GM10248 (cell line): ENCODE measurements at places on chromosomes 7 and 10.

DNA sequence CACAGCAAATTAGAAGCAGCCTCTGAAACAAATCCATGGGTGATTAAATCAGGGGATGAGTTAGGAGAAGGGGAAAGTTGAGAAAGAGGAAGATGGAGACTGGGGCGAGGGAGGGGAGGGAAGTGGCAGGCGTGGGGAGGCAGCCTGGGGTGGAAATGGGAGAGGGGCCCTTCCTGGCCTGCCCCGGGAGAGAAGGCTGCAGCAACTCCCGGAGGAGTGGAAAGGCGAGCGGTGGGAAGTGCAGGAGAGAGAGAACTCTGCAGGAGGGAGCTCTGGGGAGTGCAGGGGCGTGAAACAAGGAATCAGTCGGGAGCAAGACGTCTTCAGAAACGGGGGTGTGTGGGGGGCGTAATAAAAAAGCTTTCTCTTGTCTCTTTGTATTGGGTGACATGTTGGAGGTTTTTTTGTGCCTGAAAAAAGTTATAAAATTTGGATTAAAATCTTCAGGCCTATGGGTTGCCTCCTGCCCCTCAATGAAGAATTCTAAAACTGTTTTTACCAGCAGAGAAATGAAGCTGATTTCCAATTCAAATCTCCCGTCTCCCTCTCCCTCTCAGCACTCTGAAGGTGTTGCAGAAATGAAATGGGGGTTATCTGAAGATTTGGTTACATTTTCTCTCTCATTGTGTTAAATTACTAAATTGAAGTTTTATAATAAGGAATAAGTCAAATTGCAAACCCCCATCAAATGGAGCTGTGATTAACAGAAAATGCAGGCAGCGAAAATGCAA is 4.7 kb upstream of the UNCX start:
- DNase-seq: no peak

DNA sequence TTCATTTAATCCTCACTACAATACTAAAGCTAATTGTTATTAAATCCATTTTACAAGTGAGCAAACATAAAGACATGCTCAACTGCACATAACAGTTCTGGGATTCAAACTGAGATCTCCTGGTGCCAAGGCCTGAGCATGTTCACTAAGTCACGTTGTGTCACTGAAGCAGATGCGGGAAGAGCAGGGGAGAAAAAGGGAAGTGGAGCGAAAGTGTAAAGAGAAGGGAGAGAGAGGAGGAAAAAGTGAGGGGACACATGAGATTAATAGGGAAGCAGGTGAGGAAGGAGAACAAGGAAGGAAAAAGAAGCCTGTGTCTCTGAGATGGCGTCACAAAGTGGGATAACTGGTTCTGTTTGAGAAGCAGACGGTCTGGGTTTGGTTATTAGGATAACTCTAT is 38.9 kb upstream of the KAT6B start:
- DNase-seq: no peak

DNA sequence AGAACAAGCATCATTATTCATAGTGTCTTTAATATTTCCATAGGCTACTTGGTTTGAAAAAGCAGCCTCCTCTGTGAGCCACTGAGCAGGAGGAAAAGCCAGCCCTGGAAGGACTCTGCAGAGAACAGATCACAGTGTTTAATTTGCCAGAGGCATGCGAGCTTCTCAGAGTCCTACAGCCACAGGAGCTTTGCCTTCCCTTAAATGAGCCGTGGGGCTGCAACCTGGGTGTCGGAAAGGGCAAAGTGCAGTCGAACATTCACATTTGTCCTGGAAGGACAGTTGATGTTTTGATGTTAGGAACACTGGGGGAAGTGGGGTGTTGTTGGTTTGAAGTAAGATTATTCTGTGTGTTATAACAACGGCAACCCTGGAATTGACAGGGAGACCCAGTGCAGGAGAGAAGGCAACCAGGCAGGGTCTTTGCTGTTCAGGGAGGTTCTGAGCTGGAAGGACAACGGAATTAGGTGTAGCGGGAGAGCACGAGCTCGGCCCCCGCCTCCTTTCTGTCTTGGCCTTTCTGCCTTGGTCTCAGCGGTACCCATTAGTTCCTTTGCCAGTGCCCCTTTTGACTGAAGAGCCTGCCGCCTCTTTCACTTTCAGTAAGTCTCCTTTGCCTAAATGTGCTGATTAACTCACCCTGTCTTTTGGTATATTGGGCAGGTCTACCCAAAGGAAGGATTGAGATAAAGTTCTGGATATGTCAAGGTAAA is 192.3 kb upstream of the PITRM1 start:
- no peak for DNase-seq

DNA sequence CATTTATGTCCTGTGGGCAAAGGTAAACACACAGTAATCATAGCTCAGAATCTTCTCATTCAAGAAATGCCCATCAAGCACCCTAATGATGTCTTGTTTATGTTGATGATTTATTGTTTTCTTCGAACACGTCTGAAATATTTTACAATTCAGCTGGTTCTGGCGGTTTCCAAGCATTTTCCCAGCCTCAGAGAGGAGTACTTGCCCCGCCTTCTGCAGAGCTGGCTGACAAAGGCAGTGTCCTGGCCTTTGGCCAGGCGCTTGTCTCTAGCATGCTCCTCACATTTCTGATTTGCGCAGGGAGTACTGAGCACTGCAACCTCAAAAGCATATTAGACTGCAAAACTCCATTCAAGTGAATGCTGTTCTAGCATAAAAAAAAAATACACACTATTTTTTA is 314.2 kb upstream of the GNAI1 start:
- no peak for DNase-seq

DNA sequence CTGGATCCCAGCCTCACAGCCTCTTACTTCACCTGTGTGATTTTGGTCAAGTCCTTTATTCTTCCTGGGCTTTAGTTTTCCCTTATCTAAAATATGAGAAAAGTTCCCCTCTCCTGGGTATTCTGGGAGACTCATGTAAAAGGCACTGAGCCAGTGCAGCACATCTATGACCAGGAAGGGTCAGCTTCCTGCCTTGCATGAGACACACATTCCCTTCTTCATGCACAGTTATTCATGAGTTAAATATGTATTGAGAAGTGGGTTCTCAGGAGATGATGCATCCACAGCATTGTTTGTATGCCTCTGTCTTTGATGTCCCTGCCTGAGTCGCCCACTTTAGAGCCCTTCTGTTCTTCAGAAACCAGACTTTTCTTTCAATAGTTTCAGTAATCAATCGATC is 33.3 kb downstream of the EGFR start:
- DNase-seq: no peak

- DNase-seq: no peak
These were observed 100.3 kb downstream of the CTBP2 start for GRCh38 chr10:125060026-125060425.

GRCh38 chr10:63343476-63343875 is 122.3 kb downstream of the JMJD1C start:
- DNase-seq: no peak

DNA sequence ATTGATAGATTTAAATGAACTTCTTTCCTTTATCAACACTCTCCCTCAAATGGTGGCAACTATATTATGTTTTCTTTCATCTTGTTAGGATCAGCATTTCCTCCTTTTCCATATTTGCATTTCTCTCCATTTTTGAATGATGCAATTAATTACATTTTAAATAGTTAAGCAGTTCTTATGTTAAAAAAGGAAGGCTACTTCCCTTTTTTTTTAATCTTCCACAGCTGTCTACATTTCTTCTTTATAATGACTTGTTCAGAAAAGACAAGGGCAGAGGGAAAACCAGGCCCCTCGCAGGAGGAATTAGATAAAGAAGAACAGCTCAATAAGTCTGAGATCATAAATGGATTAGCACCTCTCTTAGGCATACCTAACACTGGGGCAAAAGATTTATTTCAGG is 208.9 kb downstream of the ARL4A start:
- no peak for DNase-seq

GRCh38 chr7:140539461-140539860 is 60.2 kb upstream of the MKRN1 start:
- DNase-seq: no peak

GRCh38 chr10:127133225-127133624 is 63.2 kb downstream of the INSYN2A start:
- DNase-seq: no peak
